Activated CD4-positive, alpha-beta T cell treated with anti-CD3 and anti-CD28 coated beads, Interleukin-2, amount 10 ng/mL, durations not matched to agents 24 days and 14 days (primary cell): ENCODE measurements at places on chromosomes 2 and 18. TPM values are rescaled to one million over a fixed set of nuclear protein-coding genes. Genes with fewer than 3 reads are reported as not detected.
A peak's percentile ranks its signal among the peaks of the same experiment; 100 is the strongest.

- H3K4me1 ChIP-seq: no peaks in the 10 kb centered on the region
- H3K4me3 ChIP-seq: no peak overlapping the region
- no peak overlapping the region for H3K27ac ChIP-seq
These were observed 46.0 kb upstream of the RIT2 start for GRCh38 chr18:43161528-43161927.

DNA sequence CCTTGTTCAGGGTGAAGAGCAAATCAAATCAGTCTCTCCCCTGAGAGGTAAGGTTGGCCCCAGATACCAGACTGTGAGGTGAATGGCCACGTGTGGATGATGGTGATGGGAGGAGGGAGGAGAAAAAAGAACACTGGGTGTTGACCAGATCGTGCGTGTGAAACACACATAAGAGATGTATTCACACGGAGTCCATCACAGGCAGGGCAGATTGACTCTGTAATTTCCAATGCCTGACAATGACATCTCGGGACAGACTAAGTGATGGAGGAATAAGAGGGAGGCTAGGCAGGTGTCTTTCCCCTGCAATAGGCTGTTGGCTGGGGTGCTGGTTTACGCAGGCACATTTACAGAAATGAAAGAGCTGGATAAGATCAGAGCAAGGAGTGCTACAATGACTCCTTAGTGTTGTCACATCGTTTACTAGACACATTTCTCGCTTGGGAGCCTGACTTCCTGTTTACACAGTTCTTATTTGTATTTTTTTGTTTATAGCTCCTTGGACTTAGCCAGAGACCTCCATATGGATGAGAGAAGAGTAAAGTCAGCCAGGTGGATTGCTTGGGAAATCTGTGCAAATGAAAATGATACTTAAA lies 43.1 kb downstream of the CPO start:
- H3K27me3 ChIP-seq: peaks cover 7% of the 10 kb centered on the region
- no peak overlapping the region for H3K27ac ChIP-seq

GRCh38 chr2:121505005-121505404 lies 25.7 kb upstream of the RNU4ATAC start:
- DNase-seq: no peak
- peaks cover 52% of the 10 kb centered on the region for H3K36me3 ChIP-seq
- H3K4me1 ChIP-seq: peaks cover 15% of the 10 kb centered on the region
- H3K4me3 ChIP-seq: no peak overlapping the region

DNA sequence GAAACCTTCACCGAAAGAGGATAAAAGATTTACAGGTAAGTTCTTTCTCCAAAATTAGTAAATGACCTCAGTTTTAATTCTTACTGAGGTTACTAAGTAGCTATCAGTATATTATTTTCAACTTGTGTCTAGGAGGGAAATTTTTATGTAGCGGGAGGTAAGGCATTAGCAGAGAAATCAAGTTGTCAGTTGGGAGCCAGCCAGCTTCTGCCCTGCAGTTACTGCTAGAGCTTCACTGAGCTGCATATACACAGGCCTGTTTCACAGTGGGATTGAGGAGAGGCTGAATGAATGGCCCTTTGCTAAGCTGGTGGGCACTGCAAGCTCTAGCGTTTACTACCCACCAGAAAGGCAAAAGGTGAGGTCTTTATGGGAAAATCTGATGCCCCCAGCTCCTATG lies 105.7 kb downstream of the ACAA2 start:
- no peaks in the 10 kb centered on the region for H3K36me3 ChIP-seq
- H3K27ac ChIP-seq: no peak overlapping the region
- H3K27me3 ChIP-seq: peaks cover 17% of the 10 kb centered on the region
- no peaks in the 10 kb centered on the region for H3K4me1 ChIP-seq
- DNase-seq: no peak

DNA sequence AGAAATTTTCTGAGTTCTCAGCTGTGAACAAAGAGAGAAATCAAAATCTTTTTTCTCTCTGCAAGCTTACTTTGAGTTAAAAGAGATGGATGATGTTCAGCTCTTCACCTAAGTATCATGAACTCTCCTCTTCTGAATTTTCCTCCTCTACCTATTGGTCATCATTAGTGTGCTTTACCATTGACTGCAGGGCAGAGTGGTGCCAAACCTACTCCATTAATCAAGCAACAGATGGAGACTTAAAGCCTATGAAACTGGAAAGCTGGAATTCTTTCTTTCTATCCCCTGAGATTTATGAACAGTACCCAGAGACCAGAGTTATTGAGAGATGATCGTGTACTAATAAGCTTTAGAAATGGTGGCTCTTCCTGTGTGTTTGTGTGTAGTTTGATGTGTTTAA lies 31.3 kb upstream of the LINC00305 start:
- H3K27ac ChIP-seq: no peak overlapping the region
- DNase-seq: no peak
- H3K4me3 ChIP-seq: no peak overlapping the region
- no peaks in the 10 kb centered on the region for H3K36me3 ChIP-seq

DNA sequence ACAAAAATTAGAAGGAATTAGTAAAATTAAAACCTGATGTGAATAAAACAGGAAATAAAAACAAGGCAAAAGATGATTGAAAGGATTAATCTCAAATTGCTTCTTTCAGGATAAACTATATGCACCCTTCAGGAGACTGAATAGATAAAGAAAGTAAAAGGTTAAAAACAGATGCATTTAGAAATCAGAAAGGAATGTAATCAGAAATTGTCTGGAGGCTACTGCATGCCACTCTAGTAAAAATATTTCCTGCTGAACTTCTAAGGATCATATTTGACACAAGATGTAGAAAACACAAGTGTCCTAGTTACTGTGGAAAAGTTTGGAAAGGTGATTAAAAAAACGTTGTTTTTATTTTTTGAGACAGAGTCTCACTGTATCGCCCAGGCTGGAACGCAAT lies 16.2 kb downstream of the CHCHD5 start:
- H3K36me3 ChIP-seq: peaks cover 5% of the 10 kb centered on the region
- peaks cover 5% of the 10 kb centered on the region for H3K4me1 ChIP-seq
- H3K27me3 ChIP-seq: no peaks in the 10 kb centered on the region
- no peak for DNase-seq

DNA sequence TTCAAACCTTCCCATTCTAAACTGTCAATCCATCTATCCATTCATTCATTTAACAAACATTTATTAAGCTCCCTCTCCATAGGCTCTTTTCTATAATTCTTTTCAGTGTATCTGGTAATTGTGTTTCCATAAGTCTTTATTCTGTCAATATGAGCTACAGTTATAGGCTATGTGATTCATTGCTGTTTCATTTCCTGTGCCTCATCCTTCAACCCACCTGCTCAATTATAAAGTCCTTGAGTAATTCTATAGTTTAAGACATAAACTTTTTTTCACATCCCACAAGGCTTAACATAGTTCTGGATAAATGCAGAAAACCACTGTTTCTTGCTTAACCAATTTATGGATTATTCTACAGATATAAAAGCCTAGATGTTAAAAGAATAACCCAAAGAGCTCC lies 84.2 kb upstream of the PIK3C3 start:
- H3K36me3 ChIP-seq: no peaks in the 10 kb centered on the region
- DNase-seq: no peak

DNA sequence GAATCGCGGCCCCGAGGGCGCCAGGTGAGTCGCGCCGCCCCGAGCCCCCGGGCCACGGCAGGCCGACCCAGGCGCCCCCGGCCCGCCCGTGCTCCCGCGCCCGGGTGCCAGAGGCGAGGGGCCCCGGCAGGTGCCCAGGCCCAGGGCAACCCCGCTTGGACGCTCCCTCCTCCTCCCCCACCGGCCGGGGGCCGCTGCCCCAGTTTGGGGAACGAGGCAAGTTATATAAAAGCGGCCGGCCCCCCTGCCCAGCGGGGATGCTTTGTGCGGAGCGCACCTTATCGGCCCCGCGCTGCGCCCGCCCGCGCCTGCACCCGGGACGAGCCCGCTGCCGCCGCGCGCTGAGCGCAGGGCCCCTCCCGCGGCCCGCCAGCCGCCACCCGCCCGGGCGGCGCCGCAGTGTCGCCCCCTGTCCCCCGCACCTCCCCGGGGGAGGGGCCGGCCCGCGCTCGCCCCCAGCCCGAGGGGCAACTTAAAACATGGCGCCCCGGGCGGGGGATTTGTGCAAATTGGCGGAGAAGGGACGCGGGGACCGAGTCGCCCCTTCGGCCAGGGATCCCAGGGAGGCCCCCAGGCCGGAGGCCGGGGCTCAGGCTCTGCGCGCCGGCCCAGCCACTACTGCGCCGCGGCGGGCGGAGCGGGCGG lies 639 bp downstream of the EPB41L3 start:
- peaks cover 42% of the 10 kb centered on the region for H3K27me3 ChIP-seq
- H3K4me1 ChIP-seq: peaks cover 2% of the 10 kb centered on the region
- H3K4me3 ChIP-seq: no peak overlapping the region
- no peak overlapping the region for H3K27ac ChIP-seq
- no peaks in the 10 kb centered on the region for H3K36me3 ChIP-seq

DNA sequence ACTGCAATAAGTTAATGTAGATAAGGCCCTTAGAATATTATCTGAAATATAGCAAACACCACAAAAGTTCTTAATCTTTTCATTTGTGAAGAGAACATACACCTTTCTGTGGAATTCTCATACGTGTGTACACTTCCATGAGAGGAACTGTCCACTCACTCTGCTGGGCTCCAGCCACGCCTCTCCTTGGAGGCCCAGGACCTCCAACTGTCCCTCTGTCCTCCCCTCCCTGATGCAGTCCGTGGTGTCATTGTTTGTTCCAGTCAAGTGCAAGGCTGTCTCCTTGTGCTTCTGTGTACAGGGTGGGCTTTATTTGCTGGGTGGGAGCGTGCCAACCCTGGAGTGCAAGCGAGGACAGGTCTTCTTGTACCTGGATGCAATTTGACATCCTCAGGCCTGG lies 8.7 kb downstream of the RAB12 start:
- H3K36me3 ChIP-seq: peaks cover 40% of the 10 kb centered on the region
- peaks cover 41% of the 10 kb centered on the region for H3K4me1 ChIP-seq
- DNase-seq: no peak
- H3K27me3 ChIP-seq: no peaks in the 10 kb centered on the region

- no peak overlapping the region for H3K27ac ChIP-seq
- H3K27me3 ChIP-seq: no peaks in the 10 kb centered on the region
- H3K36me3 ChIP-seq: no peaks in the 10 kb centered on the region
- DNase-seq: no peak
- H3K4me1 ChIP-seq: no peaks in the 10 kb centered on the region
These were observed 433.1 kb upstream of the RAB12 start for GRCh38 chr18:8176109-8176508.

- peaks cover 24% of the 10 kb centered on the region for H3K36me3 ChIP-seq
- peaks cover under 1% of the 10 kb centered on the region for H3K4me1 ChIP-seq
- no peak overlapping the region for H3K4me3 ChIP-seq
- no peak for DNase-seq
- H3K27ac ChIP-seq: no peak overlapping the region
These were observed 265.3 kb downstream of the TWIST2 start for GRCh38 chr2:239113171-239113570.

DNA sequence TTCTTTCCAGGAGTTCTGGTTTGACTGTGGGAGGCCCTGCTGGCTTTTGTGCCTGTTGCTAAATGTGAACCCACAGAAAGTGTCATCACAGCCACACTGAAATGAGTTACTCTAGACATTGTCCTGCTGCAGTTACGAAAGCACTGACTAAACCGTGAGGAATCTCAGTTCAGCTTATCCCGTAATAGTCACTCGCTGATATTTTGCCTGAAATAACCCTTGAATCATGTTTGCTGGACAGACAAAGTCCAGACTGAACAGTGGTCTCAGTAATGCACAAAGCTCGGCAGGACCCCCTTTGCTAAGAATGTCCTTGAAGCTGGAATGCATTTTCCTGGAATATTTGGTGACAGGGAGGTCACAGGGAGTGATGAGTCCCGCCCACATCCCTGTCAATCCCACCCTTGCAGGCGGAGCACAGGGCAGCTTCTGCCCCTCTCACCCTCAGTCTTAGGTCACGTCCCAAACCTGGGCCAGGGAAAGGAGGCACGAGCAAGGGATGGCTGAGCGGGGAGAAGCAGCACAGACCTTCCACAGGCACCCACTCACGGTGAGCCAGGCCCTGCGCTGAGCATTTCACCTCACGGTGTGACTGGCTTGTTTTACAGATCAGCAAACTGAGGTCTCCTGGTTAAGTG lies 53.4 kb downstream of the ADI1 start:
- peaks cover 34% of the 10 kb centered on the region for H3K36me3 ChIP-seq
- peaks cover 4% of the 10 kb centered on the region for H3K4me1 ChIP-seq
- no peak overlapping the region for H3K27ac ChIP-seq
- no peak for DNase-seq
- H3K27me3 ChIP-seq: no peaks in the 10 kb centered on the region

- H3K36me3 ChIP-seq: no peaks in the 10 kb centered on the region
- H3K27me3 ChIP-seq: no peaks in the 10 kb centered on the region
- H3K27ac ChIP-seq: no peak overlapping the region
- DNase-seq: peak; percentile 43
- no peaks in the 10 kb centered on the region for H3K4me1 ChIP-seq
These were observed 155.3 kb upstream of the TWIST2 start for GRCh38 chr2:238692562-238692961.

DNA sequence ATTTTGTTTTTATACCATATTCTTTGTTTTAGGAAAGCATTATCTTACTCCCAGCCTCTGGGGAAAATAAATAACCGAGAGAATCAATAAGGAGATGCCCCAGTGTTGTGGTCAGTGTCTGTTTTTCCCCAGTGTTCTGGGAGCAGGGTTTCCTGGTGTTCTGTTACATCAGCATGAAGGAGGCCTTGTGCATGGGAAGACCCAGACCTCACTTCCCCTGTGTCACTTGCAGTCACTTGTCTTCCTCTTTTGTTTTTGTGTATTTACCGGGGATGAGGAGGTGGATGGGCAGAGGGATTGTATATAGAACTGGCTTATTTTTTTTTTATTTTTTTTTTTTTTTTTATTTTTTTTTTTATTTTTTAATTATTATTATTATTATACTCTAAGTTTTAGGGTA lies 45.0 kb upstream of the MGAT5 start:
- no peaks in the 10 kb centered on the region for H3K27me3 ChIP-seq
- H3K4me3 ChIP-seq: no peak overlapping the region
- H3K36me3 ChIP-seq: no peaks in the 10 kb centered on the region
- no peak for DNase-seq
- H3K27ac ChIP-seq: no peak overlapping the region
- peaks cover 10% of the 10 kb centered on the region for H3K4me1 ChIP-seq

GRCh38 chr2:142119347-142119746 lies 11.5 kb downstream of the LRP1B start:
- H3K36me3 ChIP-seq: no peaks in the 10 kb centered on the region
- no peaks in the 10 kb centered on the region for H3K4me1 ChIP-seq
- DNase-seq: no peak

The MPP4 gene
- not detected in 2 replicates for total RNA-seq

The CXCR4 gene
- 88.8 and 92.7 TPM in 2 replicates for total RNA-seq

The CTLA4 gene
- 104 TPM in 2 replicates for total RNA-seq

The NGEF gene
- 1.2 and 1.3 TPM in 2 replicates for total RNA-seq

The CAPN14 gene
- total RNA-seq: 0.07 and 0.12 TPM in 2 replicates

The CD302 gene
- total RNA-seq: 0.54 and 0.72 TPM in 2 replicates

The ATG4B gene
- total RNA-seq: 109 and 115 TPM in 2 replicates

The REG3G gene
- not detected in 2 replicates for total RNA-seq

The HTRA2 gene
- total RNA-seq: 49.6 and 56.4 TPM in 2 replicates

The TGFA gene
- total RNA-seq: not detected in 2 replicates
